ENCODE measurements at places on chromosomes 1 and 21.

DNA sequence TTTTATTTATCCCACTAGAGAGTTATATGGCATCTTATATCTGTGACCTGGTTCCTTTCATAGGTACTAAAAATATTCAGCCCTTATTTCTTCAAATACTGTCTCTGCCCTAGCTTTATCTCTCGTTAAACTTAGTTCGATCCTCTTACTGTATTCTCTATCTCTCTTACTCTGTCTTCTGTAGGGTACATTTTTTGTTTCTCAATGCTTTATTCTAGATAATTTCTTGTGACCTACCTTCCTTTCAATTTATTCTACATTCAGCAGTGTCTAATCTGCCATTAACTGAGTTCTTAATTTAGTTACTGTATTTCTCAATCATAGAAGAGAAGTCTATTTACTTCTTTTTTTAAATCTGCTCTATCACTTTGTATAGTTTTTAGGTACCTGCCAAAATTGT is 1.8 kb upstream of the ZFP69 start:
- no peak for DNase-seq

DNA sequence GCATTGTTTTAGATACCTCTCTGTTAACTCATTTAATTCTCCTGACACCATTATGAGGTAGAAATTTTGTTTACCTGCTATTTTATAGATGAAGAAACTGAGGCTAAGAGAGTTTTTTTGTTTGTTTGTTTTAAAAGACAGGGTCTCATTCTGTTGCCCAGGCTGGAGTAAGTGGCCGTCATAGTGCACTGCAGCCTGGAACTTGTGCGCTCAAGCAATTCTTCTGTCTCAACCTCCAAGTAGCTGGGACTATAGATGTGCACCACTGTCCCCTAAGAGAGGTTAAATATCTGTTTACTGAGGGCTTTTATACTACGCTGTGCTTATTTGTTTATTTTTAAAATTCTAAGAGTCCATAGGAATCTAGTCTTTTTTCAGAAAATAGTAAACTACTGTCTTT is 43.7 kb upstream of the CACYBP start:
- DNase-seq, result no peak

DNA sequence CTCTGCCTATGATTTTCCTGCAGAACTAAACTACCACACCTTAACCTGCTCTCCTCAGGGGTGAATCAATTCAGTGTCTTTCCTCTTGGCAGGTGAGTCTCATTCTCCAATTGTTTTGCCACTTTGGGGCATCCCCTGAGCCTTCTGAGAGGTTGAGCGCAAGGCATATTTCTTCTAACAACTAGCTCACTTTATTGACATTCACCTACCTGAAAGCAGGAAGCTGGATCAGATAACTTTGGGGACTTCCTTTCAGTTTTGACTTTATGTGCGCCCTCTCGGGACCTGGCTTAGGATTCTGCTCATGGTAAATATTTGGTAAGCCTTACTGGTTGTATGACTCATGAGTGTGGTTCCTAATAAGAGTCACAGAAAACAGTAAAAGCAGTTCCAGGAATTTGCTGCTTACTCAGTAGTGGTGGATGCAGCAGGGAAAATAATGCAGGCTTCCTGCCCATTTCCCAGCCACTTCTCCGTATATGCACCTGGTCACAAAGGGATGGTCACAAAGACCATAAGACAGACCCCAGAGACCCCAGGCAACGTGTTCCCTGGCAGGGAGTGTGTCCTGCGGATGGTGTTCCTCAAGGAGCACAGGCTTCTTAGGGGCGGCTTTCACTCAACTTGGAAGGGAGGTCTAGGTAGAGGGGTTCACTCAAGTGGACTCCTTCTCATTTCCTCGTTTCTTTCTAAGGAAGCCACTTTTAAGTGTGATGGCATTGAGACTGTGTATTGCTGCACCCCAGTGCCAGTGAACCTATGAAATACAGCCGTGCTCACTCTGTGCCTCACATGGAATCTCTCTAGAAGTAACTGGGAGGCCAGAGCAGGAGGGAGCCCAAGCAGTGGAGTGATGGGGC is 22.0 kb upstream of the BATF3 start:
- no peak for DNase-seq

DNA sequence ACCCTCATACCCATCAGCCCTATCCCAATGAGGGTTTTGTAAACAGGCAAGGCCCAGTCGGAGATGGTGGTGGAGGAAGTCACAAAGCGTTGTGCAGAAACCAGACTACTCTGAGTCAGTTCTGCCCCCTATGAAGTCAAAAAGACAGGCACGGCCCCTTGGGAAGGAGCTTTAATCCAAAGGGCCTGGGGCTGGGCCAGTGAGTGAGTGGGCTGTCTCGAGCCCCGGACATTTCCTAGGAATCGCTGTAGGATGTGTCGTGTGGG is 442 bp upstream of the AHCYL1 start:
- no peak for DNase-seq

DNA sequence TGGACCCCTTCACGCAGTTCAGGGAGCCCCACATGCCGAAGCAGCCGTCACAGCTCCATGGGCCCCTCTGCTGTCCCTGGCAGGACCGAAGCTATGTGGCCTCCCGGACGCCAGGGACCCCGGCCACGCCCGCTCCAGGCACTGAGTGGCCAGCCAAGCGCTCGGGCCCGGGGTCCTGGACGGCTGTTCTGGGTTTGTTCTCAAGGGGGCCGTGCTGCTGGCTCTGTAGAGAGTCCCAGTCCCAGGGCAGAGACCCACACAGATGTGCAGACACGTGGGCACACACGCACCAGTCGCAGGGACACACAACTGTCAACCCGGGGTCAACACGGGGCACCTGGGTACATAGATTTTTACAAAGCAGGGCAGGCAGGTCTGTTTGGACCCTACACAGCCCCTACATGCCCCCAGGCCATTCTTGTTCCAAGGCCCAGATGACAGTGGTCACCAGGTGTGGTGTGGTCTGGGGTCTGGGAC is 6.7 kb downstream of the B3GALT6 start:
- DNase-seq, result no peak

DNA sequence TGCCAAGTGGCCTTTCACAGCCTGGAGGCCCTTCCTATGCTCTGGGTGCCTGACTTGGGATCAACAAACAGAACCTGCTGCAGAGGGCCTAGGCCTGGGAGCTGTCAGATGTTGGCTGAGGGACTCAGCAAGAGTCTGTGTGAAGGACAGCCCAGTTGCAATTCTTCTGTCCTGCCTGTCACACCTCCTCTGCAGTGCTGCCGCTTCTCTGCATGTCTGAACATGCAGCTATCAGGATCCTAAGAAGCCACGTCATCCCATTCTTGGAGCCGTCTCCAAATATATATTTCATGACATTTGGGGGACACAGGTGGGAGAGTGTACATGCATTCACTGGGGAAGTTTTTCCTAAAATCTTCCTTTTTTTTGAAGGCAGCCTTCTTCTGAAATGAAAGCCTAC is 8.6 kb downstream of the FCAMR start:
- DNase-seq, result no peak

- no peak for DNase-seq
These were observed 54.5 kb upstream of the MRPS6 start for GRCh38 chr21:34018910-34019309.

DNA sequence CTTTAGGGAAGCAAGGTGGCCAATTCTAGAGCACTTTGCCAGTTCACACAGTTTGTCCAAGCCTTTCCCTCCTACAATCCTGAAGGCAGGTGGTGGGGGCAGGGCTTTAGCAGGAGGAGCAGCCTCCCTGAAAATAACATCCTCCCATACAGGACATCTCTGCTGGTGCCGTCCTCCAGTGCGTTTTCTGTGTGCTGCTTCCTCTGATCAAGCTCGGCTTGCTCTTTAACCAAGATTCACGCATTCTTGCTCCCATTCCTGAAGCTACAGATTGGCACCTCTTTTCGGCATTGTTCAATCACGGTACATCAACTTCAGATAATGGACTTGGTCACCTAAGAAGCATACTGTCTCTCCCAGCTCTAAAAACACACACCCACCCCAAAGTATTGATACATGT is 7.5 kb upstream of the DPT start:
- DNase-seq, result no peak

GRCh38 chr1:46173361-46173856 is 1.5 kb upstream of the TSPAN1 start:
- DNase-seq, result no peak

GRCh38 chr1:36446271-36446670 is 4.0 kb downstream of the OSCP1 start:
- no peak for DNase-seq

- no peak for DNase-seq
These were observed 598.1 kb upstream of the ADGRL4 start for GRCh38 chr1:79604490-79605198.

- DNase-seq, result no peak
These were observed 23.9 kb upstream of the KNCN start for GRCh38 chr1:46575300-46575699.

DNA sequence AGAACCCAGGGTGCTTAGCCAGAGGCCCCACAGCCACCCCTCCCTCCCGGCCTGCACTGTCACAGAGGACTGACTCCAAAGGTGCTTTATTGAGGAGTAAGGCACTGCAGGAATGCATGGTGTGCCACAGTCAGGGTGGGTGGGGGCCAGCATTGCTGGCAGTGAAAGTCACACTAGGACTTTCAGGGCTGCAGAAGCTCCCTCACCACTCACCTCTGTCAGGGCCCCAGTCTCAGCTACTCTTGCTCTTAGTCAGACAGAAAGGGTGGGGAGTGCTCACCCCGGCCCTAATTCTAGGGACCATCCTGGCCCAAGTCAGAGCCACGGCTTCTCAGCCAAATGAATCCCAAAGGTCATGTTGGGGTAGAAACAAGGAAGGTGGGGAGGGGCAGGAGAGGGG is 19.4 kb downstream of the KNCN start:
- DNase-seq, result no peak

DNA sequence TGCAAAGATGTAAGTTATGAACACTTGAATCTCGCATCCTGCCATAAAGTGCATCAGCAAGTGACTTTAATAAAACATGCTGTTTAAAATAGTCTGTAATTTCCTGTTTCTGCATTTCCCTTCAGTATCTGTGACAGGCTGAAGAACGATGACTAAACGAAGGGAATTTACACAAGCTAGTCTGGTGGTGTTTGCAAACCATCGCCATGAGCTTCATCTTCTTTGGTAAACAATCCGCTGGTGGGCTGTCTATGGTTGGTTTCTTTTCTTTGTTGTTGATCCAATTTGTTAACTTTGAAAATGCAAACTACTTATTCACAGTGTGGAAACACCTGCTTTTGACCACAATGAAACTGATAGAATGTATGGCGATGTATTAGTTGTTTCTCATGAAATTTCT is 13.9 kb downstream of the SERTAD4 start:
- DNase-seq, result no peak

DNA sequence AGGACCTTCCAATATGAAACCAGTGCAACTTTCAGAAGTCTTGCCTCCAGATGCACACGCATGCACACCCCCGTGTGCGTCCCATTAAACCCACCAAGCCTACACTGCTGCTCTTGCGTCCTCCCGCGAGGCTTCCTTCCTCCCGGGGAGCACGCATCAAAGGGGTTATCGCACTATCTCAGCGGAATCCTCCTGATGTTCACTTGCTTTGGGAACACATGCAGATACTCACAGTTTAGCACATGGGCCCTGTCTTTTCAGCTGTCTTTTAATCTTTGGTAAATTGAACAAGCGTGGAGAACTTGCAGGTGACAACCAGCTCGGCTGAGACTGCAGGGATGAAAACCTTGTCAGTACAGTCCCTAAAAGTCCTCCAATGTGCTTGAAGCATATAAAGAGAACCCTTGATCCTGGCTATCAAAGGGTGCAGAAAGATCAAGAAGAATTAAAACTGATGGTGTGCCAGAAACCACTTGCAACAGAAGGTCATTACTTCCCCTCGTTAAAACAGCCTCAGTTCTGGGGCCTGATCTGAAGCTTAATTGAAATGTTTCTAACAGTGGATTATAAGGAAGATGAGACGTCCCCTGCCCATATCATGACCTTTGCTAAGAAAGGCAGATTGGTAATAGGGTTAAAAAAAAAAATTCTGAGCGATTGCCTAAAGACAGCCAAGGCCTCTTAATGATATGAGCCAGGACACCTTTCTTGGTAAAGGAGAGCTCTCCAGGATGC is 149.4 kb upstream of the LMO4 start:
- DNase-seq, result no peak

DNA sequence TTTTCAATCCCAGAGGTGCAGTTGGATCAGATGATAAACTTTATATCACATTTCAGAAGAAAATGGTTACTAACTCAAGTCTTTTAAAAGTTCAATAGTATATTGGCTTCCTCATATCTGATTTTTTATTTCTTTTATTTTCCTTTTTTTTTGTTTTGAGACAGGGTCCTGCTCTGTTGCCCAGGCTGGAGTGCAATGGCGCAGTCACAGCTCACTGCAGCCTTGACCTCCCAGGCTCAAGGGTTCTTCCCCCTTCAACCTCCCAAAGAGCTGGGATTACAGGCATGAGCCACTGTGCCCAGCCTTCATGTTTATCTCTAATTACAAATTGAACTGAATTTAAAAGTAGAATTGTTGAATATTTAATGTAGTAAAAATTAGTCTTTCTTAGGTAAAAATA is 13.9 kb downstream of the FLVCR1 start:
- DNase-seq, result no peak

GRCh38 chr1:61222240-61222639 is 139.9 kb downstream of the NFIA start:
- DNase-seq, result no peak

GRCh38 chr1:203563291-203563690 is 63.3 kb upstream of the ATP2B4 start:
- no peak for DNase-seq

DNA sequence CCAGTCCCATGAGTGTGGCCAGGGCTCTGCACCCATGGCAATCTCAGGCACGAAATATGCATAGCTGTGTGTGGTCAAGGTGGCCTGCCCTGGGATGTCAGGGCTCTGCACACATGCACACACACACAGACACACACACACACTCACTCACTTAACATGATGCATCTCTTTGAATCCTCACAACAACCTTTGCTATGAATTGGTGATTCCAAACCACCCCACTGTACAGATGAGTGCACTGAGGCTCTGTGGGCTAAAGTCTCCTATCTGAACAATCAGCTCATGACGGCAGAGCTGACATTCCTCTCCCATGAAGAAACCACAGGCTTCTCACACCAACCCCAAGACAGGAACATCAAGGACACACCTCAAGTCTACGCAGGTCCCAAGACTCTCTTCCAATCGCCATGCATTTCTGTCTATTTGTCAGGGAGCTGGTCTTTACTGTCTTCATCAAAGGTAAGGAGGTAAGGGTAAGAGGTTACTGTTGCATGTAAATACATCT is 131.6 kb downstream of the ETS2 start:
- no peak for DNase-seq

DNA sequence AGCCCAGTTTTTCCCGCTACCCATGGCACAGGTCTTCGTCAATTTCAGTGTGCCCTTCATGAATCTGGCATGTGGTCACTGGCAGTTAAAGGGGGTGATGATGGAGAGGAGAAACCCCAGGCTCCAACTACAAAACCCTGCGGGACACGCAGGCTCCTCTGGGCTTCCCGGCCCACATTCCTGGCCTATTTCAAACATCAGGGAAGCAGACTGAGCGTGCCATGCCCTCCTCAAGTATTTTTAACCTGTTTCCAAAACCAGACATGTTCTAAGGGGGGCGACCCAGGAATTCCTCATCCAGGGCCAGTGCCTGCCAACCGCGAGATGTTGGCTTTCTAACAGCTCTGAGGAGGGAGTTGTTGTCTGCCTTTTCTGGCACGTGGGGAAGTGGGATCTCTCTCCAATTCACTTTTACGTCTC is 85.1 kb downstream of the CAPZB start:
- no peak for DNase-seq
